ENCODE measurements at places on chromosomes 2 and 18. TPM values are rescaled to one million over a fixed set of nuclear protein-coding genes. Genes with fewer than 3 reads are reported as not detected.

TNS1 gene
- 303 TPM for polyA plus RNA-seq

VSNL1 gene
- not detected for polyA plus RNA-seq

MAP2 gene
- polyA plus RNA-seq: 21.0 TPM

ARHGEF33 gene
- polyA plus RNA-seq: 1.7 TPM

CHRND gene
- not detected for polyA plus RNA-seq

TUBB8B gene
- not detected for polyA plus RNA-seq

DOK6 gene
- polyA plus RNA-seq: 2.1 TPM

POMC gene
- polyA plus RNA-seq: 4.5 TPM

NXPH2 gene
- polyA plus RNA-seq: not detected

REG1B gene
- 16.4 TPM for polyA plus RNA-seq

KIF1A gene
- 0.25 TPM for polyA plus RNA-seq

CXCR4 gene
- 0.97 TPM for polyA plus RNA-seq

IL36B gene
- polyA plus RNA-seq: not detected

AOX1 gene
- 7.6 TPM for polyA plus RNA-seq

TRPM8 gene
- polyA plus RNA-seq: not detected

ATP6V1B1 gene
- polyA plus RNA-seq: 3.1 TPM

XDH gene
- polyA plus RNA-seq: 5.0 TPM

All from aorta (tissue), 5 donors.